Lung microvascular endothelial cell (primary cell): ENCODE measurements at places on chromosomes 4 and X. TPM values are rescaled to one million over a fixed set of nuclear protein-coding genes. Genes with fewer than 3 reads are reported as not detected.

The NAT8L gene
- under 0.01 TPM in 2 replicates for total RNA-seq

The CXCR3 gene
- not detected in 2 replicates for total RNA-seq

- DNase-seq = no peak
Measured at GRCh38 chr4:145760176-145760575, 80.2 kb downstream of the C4orf51 start.

DNA sequence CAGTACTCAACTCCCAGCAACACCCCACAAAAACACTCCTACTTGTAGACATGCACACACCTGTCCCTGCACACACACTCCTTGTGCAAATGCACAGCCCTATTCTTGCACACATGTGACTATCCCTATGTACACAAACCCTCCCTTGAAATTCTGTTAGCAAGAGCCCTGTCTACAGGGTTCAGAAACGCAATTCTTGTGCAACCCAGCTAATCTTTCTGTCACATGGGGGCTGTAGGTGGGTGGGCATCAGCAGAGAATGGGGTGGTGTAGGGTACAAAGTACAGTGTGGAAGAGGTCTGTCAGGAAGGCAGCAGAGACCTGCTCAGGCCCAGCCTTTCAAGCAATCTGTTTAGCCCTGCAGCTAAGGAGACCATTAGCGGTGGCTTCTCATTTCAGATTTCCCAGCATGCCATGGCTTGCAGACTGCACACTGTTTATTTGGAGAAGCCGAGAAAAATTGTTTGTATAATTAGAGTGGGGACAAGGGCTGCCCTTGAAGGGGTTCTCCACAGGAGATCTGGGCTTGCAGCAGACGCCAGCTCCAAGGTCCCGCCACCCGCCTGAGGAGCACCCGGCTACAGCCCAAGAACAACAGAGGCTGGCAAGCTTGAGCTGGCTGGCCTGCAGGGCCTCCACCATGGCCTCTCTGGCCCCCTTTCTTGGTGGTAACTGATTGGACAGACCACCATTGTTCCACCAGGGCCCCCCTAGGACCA is 144.0 kb upstream of the PJA1 start:
- DNase-seq = no peak
